GDM1 (cell line): ENCODE measurements at places on chromosomes 3 and 15.

DNA sequence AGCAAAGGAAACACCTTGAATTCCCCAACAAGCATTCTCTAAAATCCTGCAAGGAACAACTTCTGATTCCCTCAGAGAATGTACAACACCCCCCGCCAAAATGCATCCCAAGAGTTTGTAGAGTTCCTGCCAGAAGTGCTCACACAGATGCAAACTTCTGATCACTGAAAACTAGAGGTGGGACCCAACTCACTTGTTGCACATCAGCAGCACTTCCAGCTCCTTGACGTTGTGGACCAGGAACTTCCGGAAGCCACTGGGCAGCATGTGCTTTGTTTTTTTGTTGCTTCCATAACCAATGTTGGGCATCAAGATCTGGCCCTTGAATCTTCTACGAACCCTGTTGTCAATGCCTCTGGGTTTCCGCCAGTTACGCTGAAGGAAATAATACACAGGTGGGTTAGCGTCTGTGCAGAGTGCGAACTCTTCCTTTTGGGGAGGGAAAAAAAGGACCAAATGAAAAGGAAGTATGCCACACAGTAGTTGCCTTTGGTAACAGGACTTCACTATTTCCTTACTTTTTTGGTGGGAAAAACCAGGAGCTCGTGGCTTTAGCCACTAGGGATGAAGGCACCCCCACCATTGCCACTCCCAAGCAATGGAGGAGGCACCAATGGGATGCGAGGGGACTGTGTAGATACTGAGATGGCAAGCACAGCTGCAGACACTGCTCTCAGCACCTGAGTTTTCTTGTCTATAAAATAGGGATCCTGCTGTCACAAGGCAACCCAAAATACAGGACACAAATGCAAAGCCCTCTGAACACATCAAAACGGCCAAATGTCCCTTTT lies 2.0 kb downstream of the RPL32 start:
- DNase-seq: no peak

DNA sequence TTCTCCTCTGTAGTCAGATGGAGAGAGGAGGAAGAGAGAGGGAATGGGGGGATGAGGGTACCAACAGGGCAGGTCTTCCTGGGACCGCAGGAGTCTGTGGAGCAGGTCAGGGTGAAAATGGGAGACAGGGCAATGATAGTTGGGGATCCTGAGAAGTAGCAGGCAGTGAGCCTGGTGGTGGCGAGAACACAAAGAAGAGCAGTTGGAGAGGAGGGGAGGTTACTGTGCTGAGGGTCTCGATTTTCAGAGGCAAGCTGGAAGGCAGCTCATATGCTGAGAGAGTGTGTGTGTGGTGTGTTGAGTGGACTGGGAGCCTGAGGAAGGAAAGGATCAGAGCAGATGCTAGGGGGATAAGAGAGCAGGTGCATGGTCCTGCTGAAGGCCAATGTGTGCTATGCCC lies 2.1 kb upstream of the DOCK3 start:
- DNase-seq: no peak

DNA sequence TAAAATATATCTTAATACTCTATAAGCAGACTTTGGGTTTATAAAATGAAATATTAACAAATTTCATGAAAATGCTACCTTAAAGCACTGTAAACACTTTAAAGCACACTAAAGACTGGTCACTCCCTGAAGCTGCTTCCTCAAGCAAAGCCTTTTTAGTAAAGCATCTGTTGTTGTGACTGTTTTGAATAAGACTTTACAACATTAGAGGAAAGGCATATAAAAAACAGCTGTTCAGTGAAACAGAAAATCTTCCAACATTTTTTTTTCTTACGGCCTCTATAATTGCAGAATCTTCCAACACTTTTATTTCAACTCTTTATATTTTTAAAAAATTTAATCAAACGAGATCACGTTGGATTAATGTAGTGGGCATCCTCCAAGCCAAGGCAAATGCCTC lies 48.1 kb downstream of the GRK7 start:
- no peak for DNase-seq

- no peak for DNase-seq
These were observed 111.7 kb upstream of the CCDC54 start for GRCh38 chr3:107265526-107265925.

GRCh38 chr3:15601399-15602145 lies at the start of the genes BTD and HACL1:
TSS of gene BTD (plus strand) at chr3:15601745. CDS start at chr3:15635440, 33,695 bp downstream.
TSS of gene HACL1 (minus strand) at chr3:15601569. CDS start at chr3:15601463, 106 bp downstream.
- no peak for DNase-seq

DNA sequence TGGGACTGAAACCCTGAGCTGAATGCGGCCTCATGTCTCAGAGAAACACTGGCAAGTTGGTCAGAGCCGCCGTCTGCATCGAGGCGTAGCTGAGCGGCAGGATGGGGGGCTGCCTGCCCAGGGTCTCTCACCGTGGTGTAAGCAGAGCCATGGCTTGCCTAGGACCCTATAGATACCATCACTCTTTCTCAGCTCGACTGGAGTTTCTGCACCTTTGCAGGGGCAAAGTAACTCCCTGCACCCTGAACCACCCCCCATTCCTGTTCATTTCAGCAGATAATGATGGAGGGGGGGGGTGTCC lies 28.4 kb upstream of the NR2E3 start:
- DNase-seq: no peak

DNA sequence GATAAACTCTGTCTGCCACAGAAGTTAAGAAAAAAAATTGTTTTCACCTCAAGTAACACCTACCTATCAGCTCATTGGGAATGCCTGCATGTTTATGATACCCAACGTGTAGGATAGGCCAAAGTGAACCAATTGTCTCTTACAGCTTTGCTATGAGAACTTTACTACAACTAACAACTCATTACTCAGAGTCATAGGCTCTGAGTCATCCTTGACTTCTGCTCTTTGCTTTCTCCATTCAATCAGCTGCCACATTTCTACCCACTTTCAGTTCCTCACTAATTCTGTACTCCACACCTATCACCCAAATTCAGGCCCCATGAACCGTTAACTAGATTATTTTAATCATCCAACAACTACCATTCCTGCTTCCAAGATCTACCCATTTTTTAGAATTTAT lies 843.9 kb downstream of the TUSC7 start:
- DNase-seq: no peak

GRCh38 chr3:99921986-99922385 lies 104.3 kb downstream of the CMSS1 start:
- DNase-seq: no peak

DNA sequence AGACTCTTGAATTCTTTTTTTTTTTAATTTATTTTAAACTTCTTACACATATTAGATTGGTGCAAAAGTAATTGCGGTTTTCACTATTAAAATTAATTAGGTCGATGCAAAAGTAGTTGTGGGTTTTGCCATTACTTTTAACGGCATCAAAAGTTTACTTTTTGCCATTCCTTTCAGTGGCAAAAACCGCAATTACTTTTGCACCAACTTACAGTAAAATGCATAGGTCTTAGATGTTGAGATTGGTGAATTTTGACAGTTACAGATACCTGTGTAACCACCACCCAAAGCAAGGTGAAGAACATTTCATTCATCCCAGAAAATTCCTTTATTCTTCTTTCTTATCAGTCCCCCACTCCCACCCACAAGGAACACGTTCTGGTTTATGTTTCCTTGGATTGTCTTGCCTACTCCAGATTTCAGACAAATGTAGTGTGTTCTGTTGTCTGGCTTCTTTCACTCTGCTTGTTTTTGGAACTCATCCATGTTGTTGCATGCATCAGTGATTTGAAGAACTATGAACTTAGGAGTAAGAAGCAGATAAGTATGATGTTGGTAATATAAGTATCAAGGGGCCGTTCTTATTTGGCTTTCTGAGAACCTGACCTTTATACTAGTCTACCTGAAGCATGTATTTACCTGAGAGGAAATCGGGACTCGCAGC lies 198.4 kb upstream of the UBE2E1 start:
- DNase-seq: no peak

- DNase-seq: peak; percentile 87
These were observed at the start of gene C15orf39 for GRCh38 chr15:75201616-75202250. TSS of gene C15orf39 (plus strand) at chr15:75201882. CDS start at chr15:75206049, 4,167 bp downstream.

DNA sequence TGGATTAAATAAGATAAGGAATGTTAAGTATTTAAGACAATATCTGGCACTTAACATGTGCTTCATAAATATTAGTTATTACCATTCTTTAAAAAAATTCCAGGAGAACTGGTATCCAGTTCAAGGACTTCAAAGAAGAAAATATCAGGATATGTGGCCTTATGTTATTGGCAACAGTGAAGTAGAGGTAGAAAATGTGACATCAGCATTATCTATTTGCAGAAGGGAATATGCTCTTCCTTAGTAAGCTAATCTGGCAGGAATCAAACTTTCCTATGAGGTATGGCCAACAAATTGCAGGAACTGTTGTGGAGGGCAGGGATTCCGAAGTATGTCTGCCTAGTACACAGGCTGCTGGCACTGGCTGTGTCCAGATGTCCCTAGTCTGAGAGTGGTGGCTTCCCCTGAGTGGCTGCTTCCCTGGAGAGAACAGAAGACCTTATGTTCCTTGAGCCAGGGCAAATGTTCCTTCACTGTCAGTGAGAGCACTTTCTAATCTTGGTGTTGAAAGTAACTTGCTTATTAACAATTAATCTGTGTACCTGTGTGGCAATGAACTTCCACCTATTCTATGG lies 351.7 kb upstream of the THRB start:
- DNase-seq: no peak

DNA sequence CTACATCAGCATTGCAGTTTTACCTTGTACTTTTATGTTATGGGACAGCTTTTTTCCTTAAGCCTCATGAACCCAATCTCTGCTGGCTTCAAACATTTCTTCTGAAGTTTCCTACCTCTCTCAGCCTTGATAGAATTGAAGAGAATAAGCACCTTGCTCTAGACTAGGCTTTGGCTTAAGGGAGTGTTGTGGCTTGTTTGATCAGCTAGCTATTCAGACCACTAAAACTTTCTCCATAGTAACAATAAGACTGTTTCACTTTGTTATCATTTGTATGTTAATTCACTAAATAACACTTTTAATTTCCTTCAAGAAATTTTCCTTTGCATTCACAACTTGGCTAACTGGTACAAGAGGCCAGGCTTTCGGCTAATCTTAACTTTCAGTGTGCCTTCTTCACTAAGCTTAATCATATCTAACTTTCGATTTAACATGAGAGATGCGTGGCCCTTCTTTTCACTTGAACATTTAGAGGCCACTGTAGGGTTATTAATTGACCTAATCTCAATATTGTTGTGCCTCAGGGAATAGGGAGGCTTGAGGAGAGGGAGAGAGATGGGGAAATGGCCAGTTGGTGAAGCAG lies 8.1 kb upstream of the TIGIT start:
- no peak for DNase-seq

DNA sequence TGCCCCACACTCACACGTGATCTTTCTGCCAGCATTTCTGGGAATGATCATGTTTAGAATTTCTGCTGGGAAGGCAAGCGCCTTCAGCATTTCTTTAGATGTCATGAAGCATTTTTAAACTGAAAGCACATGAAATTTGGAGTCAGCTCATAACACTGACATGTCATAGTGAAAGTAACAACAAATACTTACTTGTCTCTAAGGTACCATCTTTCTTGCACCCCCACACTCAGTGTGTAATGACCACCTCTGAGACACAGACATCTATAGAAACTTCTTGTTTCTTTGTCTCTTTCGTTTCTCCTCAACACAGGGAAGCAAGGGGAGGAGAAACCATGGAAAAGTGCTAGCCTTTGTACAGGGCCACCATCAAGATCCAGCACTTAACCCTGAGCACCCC lies 171.7 kb downstream of the RORA start:
- no peak for DNase-seq

DNA sequence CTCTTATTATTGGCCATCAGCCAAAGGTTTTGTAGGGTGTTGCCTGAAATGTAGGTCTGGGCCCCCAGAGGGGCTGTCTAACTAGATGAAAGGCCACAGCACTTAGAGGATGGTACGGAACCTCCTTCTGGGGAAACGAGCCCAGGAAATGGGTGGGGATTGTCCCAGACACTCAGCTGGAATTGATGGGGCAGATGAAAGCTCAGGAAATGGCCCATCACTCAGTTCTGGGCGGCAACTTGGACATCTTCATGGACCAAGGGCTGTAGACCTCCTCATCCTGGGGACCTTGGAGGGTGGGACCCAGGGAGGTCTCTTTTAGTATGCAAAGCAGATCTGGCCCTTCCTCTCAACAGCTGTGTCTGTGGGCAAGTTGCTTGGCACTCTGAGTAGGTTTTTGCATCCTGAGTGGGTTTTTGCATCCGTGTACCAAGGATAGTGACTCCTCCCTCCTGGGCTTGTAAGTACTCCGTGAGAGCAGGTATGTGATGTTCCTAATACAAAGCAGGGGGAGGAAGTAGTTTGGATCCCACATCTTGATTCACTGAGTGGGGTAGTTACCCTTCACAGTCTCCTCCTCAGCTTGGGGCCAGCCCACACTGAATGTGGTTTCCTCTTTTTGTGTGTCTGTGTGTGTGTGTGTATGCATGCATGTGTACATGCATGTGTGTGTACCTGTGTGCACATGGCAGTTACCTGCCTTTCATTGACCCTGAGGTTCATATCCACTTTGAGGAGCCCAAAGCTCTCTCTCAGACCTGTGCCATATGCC lies 292.0 kb downstream of the RPLP1 start:
- DNase-seq: no peak

- no peak for DNase-seq
These were observed 13.3 kb downstream of the STAC start for GRCh38 chr3:36393563-36393962.

GRCh38 chr3:38283810-38284755 lies 2.0 kb downstream of the SLC22A14 start:
- no peak for DNase-seq

DNA sequence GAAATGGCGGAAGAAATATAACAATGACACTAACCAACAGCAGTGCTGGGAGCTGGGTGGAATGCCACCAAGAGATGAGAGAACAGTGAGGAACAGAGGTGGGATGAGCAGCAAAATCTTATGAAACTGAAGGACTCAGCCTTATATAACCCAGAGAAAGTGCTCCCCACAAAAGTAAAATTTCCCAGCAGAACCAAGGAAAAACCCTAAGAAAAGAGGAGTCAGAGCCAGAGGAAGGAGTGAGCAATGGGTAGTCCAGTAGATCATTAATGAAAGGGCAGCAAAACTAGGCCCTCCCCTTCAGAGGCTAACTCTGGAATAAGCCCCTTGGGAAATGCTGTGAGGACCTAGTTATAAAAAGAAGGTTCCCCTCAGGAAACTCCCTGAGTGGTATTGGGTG lies 24.7 kb upstream of the UBE2E1 start:
- no peak for DNase-seq

- no peak for DNase-seq
These were observed 47.0 kb downstream of the HCN4 start for GRCh38 chr15:73321496-73322450.

DNA sequence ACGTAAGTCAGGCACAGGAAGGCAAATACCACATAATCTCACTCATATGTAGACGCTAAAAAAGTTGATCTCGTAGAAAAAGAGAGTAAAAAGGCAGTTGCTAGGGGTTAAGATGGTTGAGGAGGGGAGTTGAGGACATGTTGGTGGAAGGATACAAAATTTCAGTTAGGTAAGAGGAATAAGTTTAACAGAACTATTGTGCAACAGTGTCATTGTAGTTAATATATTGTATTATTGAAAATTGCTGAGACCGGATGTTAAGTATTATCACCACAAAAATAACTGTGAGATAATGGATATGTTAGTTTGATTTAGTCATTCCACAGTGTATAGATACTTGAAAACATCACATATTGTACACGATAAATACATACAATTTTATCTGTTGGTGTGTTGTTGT lies 139.1 kb downstream of the ADAMTSL3 start:
- no peak for DNase-seq

- DNase-seq: no peak
These were observed 1.4 kb downstream of the PTH1R start for GRCh38 chr3:46878781-46879436.

- DNase-seq: no peak
These were observed 5.1 kb upstream of the FLNB start for GRCh38 chr3:58003093-58003492.
